ENCODE measurements at places on chromosomes 6 and 20. TPM values are rescaled to one million over a fixed set of nuclear protein-coding genes. Genes with fewer than 3 reads are reported as not detected.

SLC22A7 gene
- total RNA-seq, result not detected

ROS1 gene
- total RNA-seq, result not detected

BMP2 gene
- total RNA-seq, result 0.79 TPM

KIAA1755 gene
- total RNA-seq, result 11.3 TPM

PACSIN1 gene
- not detected for total RNA-seq

CTAGE9 gene
- 0.11 TPM for total RNA-seq

POU5F1 gene
- total RNA-seq, result not detected

ADGRF5 gene
- 13.7 TPM for total RNA-seq

PRR18 gene
- total RNA-seq, result not detected

WFDC12 gene
- total RNA-seq, result not detected

AGER gene
- 5.7 TPM for total RNA-seq

LAMA5 gene
- total RNA-seq, result 36.9 TPM

VWA7 gene
- total RNA-seq, result 3.8 TPM

GLO1 gene
- 56.1 TPM for total RNA-seq

TMEM200A gene
- total RNA-seq, result 0.33 TPM

TBXT gene
- total RNA-seq, result not detected

FOXA2 gene
- total RNA-seq, result not detected

C20orf204 gene
- 2.0 TPM for total RNA-seq

TAB2 gene
- total RNA-seq, result 24.7 TPM

CENPW gene
- total RNA-seq, result 2.4 TPM

PEX6 gene
- 53.0 TPM for total RNA-seq

LY6G6C gene
- 0.39 TPM for total RNA-seq

SLC17A2 gene
- not detected for total RNA-seq

YWHAB gene
- total RNA-seq, result 153 TPM

NR2E1 gene
- total RNA-seq, result not detected

COQ3 gene
- 1.6 TPM for total RNA-seq

SAPCD1 gene
- 0.79 TPM for total RNA-seq

RAMACL gene
- total RNA-seq, result 2.4 TPM

CALHM4 gene
- not detected for total RNA-seq

BPIFB3 gene
- total RNA-seq, result not detected

PCED1A gene
- 39.0 TPM for total RNA-seq

PROKR2 gene
- not detected for total RNA-seq

BEND3 gene
- 4.7 TPM for total RNA-seq

PBOV1 gene
- total RNA-seq, result not detected

POM121L2 gene
- total RNA-seq, result not detected

LINC00237 gene
- not detected for total RNA-seq

Measured in placental epithelial cell (primary cell).